Pulmonary artery endothelial cell (primary cell): ENCODE measurements at places on chromosomes 3 and 15. TPM values are rescaled to one million over a fixed set of nuclear protein-coding genes. Genes with fewer than 3 reads are reported as not detected.

DNA sequence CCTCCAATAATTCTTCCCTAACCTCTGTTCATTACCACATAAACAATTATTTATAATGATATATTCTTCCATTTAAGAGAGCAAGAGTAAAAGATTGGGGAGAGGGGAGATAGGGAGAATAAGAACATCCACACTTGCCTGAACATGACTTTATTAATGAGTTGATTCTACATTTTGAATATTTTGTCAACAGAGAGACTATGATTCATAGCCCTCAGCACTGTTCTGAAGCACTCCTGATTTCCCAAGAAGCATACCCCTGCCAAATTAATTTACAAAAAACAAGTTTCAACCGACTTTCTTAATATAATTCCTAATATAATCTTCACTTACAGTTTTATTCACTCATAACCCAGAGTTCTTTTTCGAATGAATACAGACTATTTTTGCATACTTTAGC lies 828.8 kb downstream of the ROBO2 start:
- no peak for DNase-seq

GRCh38 chr3:101850246-101851051 lies 1.1 kb downstream of the NFKBIZ start:
- DNase-seq = peak; percentile 37

DNA sequence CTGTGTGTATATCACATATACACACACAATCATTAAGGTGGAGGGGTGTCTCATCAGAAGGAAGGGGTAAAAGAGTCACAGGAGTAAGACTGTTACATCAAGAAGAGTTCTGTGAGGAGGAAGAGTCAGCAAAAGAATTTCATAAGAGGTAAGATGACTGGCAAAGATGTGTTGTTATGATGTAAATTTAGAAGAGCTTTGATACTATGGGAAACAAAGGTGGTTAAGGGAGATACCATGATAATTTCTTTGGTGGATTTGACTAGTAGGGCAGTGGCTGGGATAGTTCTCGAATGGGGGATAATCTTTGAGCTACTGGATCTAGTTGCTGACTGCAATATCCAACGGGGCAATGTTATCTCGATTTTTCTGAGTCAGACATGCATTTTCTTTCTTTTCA lies 61.6 kb downstream of the STAG1 start:
- no peak for DNase-seq

DNA sequence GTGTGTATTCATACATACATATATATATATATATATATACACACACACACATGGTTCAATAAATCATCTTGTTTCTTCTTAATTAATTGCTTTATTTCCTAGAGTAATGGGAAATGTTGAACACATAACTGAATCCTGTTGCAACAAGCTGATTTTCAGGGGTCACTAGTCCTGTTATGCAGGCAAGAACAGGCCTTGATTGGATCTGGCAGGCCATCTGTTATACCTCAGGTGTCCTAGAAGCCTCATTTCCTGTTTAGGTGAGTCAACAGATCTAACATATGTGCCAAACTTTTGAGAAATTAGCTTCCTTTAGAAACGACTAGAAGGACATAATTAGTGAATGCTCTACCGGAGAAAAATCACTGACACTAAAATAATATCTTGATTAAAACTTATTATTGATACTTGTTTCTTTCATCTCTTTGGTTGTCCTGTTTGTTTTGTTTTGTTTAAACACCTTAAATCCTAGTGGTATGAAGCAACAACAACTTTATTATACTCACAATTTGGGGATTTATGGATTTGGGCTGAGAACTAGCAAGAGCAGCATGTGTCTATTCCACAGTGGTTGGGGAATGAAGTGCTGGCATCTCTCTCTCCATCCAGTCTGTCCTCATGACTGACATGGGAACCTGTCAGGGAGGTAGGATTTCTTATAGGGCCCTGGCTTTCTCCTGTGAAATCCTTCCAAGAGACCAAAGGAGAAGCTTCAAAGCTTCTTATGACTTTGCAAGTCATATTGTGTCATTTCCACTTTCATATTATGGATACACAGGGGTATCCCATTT lies 552.6 kb downstream of the NSUN3 start:
- DNase-seq = no peak

The USF3 gene
- total RNA-seq = 4.6 and 5.6 TPM in 2 replicates
